Activated CD4-positive, alpha-beta T cell treated with anti-CD3 and anti-CD28 coated beads for 48 hours (primary cell): ENCODE measurements at places on chromosomes 1 and 21.

DNA sequence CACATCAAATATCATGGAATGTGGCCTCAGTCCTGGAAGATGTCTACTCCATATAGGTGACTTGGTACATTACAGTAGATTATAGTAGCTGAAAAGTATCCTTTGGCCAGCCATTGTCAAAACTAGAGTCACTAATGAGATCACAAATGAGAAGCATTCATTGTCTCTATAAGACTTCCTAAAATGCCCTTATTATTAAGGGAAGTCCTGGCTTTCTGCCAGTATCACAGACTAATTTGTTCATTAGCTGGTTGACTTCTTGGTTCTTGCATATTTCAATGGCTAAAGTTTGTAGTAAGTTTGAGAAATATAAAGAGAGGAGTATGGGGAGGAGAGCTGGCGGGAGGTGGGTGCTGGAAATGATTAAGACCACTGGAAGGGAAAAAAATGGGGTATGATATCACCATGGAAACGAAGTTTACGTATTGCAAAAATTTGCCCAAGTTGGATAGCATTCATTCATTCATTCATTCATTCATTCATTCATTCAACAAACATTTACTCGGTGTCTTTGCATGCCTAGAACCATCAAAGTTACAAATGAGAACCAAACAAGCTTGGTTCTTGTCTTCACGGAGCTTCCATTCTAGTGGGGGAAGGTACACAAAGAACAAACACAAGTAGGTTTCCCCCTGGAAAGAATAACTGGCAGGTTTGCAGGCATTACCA is 11.7 kb upstream of the B3GALNT2 start:
- DNase-seq: no peak

DNA sequence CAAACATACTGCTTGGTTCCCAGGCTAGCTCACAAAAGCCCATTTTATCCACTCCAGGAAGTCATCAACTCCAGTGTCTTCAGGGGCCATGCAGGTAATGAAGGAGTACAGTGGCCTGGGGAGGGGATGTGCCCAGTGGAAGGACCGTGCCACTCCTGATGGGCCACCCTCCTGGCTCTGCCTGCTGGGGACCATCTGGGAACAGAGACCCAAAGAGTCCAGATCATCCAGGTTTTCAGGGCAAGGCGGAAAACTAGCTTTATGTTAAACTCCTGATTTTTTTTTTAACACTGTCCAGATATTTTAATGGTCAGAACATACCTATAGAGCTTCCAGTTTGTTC is 75.6 kb downstream of the CD46 start:
- DNase-seq: no peak

DNA sequence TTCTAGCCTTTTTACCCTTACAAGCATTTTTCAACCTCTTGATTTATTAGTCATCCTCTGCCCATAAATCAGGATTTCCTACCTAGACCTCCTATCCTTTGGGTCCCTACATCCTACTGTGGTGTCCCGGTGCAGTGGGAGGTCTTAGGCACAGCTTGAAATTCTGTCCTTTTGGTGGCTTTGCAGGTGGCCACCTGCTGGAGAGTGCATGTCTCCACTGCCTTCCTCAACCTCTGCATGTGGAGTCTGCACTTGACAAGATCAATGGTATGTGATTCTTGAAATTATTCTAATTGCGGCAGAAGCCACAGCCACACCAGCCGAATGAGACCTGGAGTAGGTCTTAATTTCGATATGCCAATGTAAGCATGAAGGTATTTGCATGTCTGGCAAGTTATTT is 11.4 kb upstream of the KCNA3 start:
- peak; percentile 9 for DNase-seq

- no peak for DNase-seq
Observed at GRCh38 chr1:2969845-2970291, 51.4 kb upstream of the ACTRT2 start.

- DNase-seq: no peak
Observed at GRCh38 chr1:43880604-43881003, 53.0 kb upstream of the ARTN start.

DNA sequence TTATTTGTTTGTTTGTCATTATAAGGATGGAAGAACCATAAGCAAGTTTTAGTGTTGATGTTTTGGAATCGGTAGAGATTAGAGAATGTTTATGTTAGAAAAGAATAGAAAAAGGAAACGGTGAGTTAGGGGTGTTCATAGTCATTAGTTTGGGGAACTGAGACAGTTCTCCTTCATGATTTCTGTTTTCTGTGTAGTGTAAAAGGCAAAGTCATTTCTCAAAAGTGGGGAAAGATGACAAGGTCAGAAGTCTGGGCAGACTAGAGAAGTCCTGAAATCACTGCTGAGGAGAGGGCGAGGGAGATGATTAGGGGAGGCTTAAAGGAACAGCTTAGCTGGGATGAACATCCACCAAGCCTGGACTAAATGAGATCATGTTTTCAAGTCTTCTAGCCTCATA is 498.9 kb downstream of the TTLL7 start:
- DNase-seq: no peak
